HT1080 (cell line): ENCODE measurements at places on chromosomes 11 and 22.

DNA sequence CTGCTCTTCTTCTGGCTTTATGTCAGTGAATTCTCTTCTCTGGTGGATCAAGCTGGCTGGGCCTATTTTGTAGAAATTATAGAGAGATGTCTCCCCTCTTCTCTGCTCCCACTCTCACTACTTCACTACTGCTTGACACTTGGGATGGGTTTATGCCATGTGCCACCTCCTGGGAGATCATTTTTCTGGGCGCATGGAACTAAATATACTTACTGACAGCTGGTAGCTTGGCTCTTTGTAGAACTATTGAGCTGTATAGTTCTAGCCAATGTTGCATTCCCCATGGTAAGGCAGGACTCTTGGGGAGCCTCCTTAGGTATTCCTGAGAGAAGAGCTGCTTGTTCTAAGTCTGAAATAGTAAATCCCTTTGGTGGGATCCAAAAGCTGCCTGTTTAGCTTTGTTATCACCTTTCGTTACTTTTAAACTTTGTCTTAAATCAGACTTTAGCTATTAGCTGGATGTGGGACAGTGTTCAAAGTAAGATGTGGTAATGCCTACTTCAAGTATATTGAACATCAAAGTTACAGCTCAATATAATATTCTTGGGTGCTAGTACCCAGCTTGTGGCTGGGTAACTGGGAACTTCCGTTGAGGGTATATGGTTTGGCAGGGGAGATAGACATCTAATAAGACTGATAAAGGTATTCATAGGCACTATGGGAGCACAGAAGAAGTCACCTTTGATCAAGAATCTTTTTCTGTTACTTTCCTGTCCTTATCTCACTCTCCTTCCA is 87.5 kb upstream of the RRM1 start:
- DNase-seq: no peak

- DNase-seq: peak; percentile 82
Observed at GRCh38 chr11:28756977-28757376, 648.8 kb downstream of the METTL15 start.

GRCh38 chr11:36019722-36020121 is 75.9 kb downstream of the LDLRAD3 start:
- peak; percentile 49 for DNase-seq

DNA sequence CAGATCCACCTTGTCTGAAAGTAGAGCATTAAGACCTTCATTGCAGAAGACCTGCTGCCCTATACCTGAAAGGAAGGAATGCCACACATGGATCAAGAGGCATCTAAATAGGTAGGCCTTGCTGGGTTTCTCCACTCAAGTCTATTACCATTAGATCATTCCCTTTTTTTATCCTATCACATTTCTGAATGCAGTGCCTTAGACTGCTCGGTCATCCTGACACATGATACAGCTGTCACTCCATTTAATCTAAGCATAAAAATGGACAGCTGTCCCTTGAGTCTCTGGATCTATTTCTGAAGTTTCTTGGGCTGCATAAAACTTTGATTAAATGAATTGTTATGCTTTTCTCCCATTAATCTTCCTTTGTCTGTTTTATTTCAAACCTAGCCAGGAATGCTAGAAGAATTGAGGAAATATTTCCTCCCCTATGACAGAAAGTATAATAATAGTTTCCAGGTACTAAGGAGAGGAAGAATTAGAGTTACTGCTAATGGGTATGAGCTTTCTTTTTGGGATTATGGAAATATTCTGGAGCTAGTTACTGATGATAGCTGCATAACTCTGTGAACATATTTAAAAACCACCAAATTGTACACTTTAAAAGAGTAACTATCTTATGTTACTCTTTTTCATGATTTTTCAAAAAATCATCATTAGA is 88.0 kb downstream of the DLG2 start:
- no peak for DNase-seq
